GM23338 (cell line): ENCODE measurements at places on chromosomes 12 and 14. TPM values are rescaled to one million over a fixed set of nuclear protein-coding genes. Genes with fewer than 3 reads are reported as not detected.

DNA sequence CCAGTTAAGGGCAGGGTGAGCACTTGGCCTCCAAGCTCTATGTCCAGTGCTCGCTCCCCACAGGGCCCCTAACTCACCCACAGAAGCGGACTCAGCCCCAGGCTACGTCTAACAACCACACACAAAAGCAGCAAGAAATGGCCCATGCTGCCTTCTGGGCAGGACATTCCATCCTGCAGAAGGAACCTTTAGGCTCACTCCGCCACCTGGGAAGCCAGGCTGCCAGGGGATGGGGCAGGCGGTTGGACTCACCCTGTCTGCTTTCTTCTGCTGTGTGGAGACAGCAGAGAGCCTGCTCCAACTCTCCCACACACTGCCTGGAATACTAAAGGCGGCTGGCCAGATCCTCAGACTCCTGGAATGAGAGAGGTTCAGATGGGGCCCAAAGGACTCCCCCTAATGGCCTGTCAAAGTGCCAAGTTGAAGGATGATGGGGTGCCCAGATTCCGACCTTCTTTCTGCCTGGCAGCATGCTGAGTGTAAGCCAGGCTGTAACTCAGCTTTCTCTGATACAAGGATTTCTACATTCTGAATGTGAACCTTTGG, 27.7 kb upstream of the BLTP3B start:
- DNase-seq: peak; percentile 39

GRCh38 chr12:12812618-12813119, 477 bp upstream of the DDX47 start:
- DNase-seq: no peak

DNA sequence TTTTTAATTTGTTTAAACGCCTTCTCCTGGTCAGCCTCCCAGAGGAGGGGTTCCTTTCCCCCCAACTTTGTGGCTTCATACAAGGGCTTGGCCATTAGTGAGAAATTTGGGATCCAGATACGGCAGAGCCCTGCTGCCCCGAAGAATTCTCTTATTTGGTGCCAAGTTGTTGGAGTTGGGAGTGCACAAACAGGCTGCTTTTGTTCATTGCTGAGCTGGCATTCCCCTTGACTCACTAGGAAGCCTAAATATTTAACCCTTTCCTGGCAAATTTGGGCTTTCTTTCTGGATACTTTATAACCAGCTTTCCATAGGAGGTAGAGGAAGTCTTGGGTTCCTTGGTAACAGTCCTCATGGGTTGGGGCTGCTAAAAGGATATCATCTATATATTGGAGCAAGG, 10.3 kb upstream of the ADAM21 start:
- no peak for DNase-seq

GRCh38 chr14:29940482-29940881, 12.8 kb upstream of the PRKD1 start:
- DNase-seq: no peak

- DNase-seq: no peak
Observed at GRCh38 chr14:92473261-92473968, 40.2 kb upstream of the RIN3 start.

ESPL1 gene
- 39.6 and 56.5 TPM in 2 replicates for total RNA-seq

MORN3 gene
- total RNA-seq: 0.14 and 0.47 TPM in 2 replicates
